ENCODE measurements at places on chromosomes 1 and 21.

GRCh38 chr1:96746440-96747420 is 25.1 kb downstream of the PTBP2 start:
- no peaks in the 10 kb centered on the region for H3K4me1 ChIP-seq
- no peaks in the 10 kb centered on the region for H3K36me3 ChIP-seq
- no peak for DNase-seq
- H3K4me3 ChIP-seq, result no peak overlapping the region
- H3K27ac ChIP-seq, result no peak overlapping the region

DNA sequence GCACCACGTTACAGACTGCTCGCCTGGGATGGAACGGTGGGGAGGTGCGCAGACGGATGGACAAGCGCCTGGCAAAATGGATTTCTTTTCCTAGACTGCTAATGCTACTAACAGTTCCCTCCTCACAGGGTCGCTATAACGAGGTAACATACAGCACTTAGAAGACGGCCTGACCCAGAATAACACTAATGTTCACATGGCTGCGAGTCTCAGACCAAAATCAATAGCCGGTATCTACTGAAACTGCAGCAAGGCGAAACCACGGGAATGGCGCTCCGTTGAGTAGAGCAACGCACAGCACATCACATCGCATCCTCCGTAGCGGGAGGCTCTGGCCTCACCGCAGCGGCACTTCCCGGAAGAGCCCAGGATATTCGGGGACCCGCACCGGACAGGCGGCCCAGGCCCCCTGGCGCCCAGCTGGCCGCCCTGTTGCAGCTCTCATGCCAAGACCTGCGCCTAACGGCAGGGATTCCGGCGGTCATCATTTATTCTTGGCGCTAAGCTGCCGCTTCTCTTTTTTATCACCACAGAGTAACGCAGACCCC is 46.6 kb downstream of the VPS26C start:
- no peaks in the 10 kb centered on the region for H3K36me3 ChIP-seq
- H3K4me3 ChIP-seq, result peak overlapping the region; percentile 60
- H3K27me3 ChIP-seq, result no peaks in the 10 kb centered on the region
- no peaks in the 10 kb centered on the region for H3K4me1 ChIP-seq
- peak overlapping the region; percentile 67 for H3K27ac ChIP-seq

DNA sequence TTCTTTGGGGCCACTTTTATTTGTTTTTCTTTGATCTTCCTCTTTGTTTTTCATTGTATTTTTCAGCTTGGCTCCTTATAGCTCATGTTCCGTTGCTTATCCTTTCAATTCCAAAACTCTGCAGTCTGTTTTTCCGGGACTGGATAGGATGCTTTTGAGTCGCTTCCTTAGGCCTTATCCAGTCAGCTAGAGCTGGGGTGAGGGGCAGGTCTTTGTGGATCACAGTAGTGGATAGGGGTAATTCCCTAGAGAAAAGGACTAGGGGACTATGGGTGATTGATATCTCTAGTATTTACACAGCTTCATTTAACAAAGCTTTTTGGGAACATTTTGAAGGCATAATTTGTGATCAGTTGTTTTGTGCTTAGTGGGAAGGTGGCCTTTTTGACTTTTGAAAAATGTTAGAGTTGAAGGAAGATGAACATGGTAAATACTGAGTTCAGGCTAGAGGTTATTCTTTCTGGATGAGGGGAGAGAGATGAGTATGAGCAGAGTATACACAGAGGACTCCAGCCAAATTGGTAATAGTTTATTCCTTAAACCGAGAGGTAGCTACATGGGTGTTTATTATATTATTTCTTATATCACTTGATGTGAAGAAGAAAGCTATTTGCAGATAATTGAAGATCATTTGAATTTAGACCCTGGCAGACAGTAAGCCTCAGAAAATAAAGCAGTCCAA is 22.5 kb downstream of the CEP350 start:
- no peaks in the 10 kb centered on the region for H3K36me3 ChIP-seq
- no peak for DNase-seq
- H3K27me3 ChIP-seq, result no peaks in the 10 kb centered on the region
- H3K27ac ChIP-seq, result no peak overlapping the region

- no peak for DNase-seq
- H3K27me3 ChIP-seq, result no peaks in the 10 kb centered on the region
Observed at GRCh38 chr1:192265516-192266173, 51.1 kb upstream of the RGS21 start.

DNA sequence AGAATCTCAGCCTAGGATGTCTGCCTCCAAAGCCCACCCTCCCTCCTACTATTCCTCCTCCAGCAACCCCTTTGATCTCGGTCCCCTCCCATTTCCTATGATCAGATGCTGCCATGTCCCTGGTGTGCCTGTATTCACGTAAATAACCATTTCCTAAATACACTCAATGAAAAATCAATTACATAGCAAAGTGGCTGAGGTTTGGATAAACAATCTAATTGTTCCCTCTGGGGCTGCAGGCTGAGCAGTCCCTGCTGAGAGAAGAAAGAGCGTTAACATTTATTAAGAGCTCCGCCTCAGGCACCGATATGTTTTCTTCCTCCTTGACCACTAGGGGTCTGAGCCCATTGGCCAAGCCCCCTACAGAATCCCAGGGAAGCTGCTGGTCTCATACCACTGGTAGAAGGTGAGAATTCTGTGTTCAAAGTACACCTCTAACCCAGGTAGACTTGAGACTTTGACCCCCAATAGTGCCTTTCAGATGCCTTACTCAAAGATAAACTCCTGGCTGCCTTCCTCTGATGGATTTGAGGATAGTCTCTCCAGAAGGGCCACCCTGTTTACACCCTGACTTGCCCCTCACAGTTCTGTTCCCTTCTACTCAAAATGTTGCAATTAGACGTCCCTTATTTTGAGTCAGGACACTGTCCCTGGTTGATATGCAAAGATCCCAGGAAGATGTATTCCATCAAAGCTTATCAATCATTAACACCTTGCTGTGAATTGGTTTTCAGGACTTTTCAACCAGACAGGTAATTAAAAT is 33.9 kb upstream of the CAMK1G start:
- H3K27me3 ChIP-seq, result no peaks in the 10 kb centered on the region
- no peaks in the 10 kb centered on the region for H3K4me1 ChIP-seq
- H3K27ac ChIP-seq, result no peak overlapping the region
- DNase-seq, result no peak
- H3K4me3 ChIP-seq, result no peak overlapping the region

GRCh38 chr1:197773856-197774255 is 1.4 kb downstream of the DENND1B start:
- no peaks in the 10 kb centered on the region for H3K36me3 ChIP-seq
- no peak overlapping the region for H3K4me3 ChIP-seq
- H3K27me3 ChIP-seq, result no peaks in the 10 kb centered on the region
- no peak overlapping the region for H3K27ac ChIP-seq

DNA sequence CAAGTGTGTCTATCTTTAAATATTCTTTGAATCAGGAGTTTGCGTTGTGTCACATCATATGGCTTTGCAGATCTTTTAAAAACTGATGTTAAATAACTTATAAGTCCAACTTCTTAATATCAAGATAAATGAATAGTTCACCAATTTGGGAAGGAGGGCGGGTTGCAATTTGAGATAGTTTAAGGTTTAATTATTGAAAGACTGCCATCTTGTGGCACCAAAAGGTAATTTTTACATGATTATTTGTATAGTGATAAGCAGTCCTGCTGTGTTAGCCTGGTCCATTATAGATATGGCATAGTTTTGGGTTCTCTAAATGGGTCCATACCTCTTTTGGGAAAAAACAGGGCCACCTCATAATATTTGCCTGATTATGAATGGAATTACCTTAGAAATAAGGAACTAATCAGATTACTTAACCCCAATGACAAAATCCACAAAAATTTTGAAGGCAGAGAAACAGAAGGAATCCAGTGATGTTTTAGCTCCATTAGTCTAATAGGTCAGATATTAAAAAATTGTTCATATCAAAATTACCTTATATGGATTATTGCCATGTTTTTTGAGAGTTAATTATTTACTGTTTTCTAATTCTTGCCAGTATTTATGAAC is 64.3 kb downstream of the PRKAA2 start:
- no peaks in the 10 kb centered on the region for H3K36me3 ChIP-seq
- no peaks in the 10 kb centered on the region for H3K27me3 ChIP-seq
- no peaks in the 10 kb centered on the region for H3K4me1 ChIP-seq

DNA sequence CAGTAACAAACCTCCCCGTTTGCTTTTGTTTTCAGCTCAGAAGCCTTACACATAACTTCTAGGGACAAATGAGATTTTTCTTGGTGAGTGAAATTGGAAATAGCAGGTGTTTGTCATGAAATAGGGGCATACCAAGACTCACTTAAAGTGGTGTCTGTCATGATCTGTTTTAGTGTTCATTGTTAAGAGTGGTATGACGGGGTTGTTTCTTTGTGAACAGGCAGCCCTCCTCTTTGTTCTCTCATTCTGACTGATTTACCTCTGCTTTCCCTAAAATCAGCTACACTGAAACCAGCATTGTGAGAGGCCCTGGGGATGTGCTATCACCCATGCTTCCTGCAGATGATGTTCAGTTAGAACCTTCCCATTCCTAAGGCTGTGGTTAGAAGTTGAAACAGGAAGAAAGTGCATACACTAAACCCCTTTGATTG is 2.5 kb upstream of the ERO1B start:
- H3K27ac ChIP-seq, result no peak overlapping the region
- no peak overlapping the region for H3K4me3 ChIP-seq
- H3K4me1 ChIP-seq, result peaks cover 13% of the 10 kb centered on the region

DNA sequence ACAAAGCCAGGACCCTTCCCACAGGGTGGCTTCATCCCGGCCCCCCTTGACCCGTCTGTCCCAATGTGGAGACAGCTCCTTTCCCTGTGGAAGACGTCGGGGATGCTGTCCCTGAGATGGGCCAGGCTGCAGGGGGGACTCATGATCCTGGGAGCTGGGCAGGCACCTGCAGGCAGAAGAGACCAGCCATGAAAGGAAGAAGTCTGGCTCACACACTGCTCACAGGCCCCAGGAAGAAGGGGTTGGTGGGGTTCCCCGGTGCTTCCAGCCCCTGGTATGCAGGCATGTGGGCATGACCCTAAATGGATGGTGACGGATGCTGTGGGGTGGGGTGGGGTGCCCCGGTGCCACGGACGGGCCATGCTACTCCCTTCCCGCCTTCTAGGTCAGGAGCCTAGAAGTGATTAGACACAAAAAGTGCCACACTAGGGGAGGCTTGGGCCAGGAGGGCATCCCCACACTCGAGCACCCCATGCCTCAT is 8.3 kb downstream of the ACTRT2 start:
- H3K27me3 ChIP-seq, result no peaks in the 10 kb centered on the region
- no peak for DNase-seq
- H3K4me3 ChIP-seq, result no peak overlapping the region
- H3K27ac ChIP-seq, result no peak overlapping the region
- H3K4me1 ChIP-seq, result no peaks in the 10 kb centered on the region

DNA sequence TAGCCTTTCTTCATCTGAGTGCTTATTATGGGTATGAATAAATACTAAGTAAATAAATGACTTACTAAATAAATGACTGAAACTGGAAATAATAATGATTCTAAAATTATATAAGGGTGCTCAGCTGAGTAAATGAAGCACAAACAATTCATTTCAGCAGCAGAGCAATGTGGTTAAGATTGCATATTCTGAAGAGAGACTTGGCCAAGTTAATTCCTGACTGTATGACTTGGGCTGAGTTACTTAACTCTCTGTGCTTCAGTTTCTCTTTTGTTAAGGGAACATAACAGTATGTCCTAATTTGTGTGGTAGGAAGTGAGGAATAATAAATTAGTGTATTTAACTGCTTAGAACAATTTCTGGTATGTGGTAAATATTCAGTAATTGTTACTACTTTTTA is 19.1 kb downstream of the AGL start:
- DNase-seq, result no peak
- peaks cover 35% of the 10 kb centered on the region for H3K4me1 ChIP-seq
- H3K27ac ChIP-seq, result peak overlapping the region; percentile 38
- no peaks in the 10 kb centered on the region for H3K27me3 ChIP-seq

GRCh38 chr1:231465051-231465450 is 43.0 kb upstream of the EGLN1 start:
- no peaks in the 10 kb centered on the region for H3K36me3 ChIP-seq
- DNase-seq, result no peak
- no peaks in the 10 kb centered on the region for H3K27me3 ChIP-seq
- no peaks in the 10 kb centered on the region for H3K4me1 ChIP-seq
- no peak overlapping the region for H3K27ac ChIP-seq

- no peaks in the 10 kb centered on the region for H3K4me1 ChIP-seq
- no peak for DNase-seq
- no peaks in the 10 kb centered on the region for H3K27me3 ChIP-seq
- H3K36me3 ChIP-seq, result no peaks in the 10 kb centered on the region
- H3K4me3 ChIP-seq, result no peak overlapping the region
Observed at GRCh38 chr1:199272139-199272544, 633.3 kb downstream of the PTPRC start.

- no peak for DNase-seq
- no peak overlapping the region for H3K27ac ChIP-seq
- H3K27me3 ChIP-seq, result no peaks in the 10 kb centered on the region
- no peak overlapping the region for H3K4me3 ChIP-seq
- no peaks in the 10 kb centered on the region for H3K4me1 ChIP-seq
Observed at GRCh38 chr1:80143361-80143760, 1136.8 kb upstream of the ADGRL4 start.

DNA sequence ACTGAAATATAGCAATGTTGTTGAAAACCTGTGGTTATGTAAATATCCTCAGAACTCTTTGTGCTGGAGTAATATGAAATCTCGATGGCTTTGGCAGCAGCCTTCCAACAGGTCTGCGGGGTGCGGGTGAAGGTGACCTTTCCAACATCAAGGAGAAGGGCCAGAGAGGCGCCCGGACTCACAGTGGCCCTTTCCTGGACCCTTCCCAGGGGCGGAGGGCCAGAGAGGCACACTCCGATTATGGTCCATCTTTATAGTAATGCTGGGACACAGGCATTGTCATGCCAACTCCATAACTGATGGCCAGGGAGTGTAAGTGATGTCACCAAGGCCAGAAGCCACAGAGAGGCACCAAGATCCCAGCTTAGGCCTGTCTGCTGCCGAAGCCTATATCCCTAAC is 18.1 kb downstream of the SLC37A1 start:
- H3K4me1 ChIP-seq, result peaks cover 4% of the 10 kb centered on the region
- no peaks in the 10 kb centered on the region for H3K36me3 ChIP-seq
- no peak for DNase-seq
- no peaks in the 10 kb centered on the region for H3K27me3 ChIP-seq
- H3K4me3 ChIP-seq, result no peak overlapping the region
